ENCODE measurements at places on chromosomes 2 and 18.

DNA sequence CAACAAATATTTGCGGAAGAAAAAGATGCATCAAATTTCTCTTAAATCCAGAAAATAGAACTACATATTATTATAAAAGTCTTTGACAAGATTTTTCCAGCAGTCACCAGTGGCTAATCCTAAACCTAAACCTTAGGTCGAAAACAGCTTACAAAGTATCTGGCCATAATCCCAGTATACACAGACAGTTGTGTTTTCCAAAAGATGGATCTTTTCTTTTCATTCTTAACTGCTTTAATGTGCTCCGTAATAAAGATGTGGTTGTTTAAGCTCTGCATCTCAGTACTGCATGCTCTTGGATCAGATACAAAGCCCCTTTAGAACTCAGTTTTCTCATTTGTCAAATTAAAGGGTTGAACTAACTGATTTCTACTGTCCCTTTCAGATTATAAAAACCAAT, 247.8 kb downstream of the TXNL1 start:
- DNase-seq = no peak

GRCh38 chr2:121346859-121347258, 61.9 kb upstream of the TFCP2L1 start:
- no peak for DNase-seq

- no peak for DNase-seq
These were observed 325.3 kb downstream of the LNPK start for GRCh38 chr2:175676813-175677212.

- no peak for DNase-seq
These were observed 53.1 kb downstream of the HS1BP3 start for GRCh38 chr2:20597860-20598183.

DNA sequence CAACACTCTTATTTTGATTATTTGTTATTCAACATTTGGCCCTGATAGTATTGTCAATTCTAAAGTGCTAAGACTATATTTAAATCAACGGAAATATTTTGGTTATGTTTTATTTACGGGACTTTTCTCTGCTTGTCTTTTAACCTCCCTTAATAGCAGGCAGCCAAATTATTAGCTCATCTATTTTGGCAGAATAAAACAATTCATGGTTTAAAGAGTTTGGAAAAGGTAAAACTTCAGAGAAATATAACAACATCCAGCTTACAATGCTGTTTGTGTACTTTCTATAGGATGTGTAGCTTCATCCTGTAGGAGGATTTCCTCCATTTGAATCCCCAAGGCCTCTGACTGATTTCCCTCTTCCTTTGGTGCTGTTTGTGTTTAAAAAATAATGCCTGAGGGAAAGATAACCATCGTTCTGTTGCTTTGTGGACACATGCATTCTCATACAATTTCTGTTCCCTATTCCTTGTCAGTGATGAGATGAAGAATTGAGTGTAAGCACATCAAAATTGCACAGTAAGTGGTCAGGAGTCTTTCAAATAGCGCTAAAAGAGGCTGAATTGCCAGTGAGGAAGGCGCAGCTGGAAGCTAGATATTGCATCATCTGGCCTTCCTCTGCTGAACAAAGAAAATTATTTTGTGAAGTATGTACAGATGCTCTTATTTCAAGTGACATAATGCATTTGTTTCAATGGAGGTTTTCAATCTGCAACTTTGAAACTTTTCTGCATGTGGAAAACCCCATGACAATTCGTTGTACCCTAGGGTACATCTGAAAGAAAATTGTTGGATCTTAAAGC, 80.3 kb downstream of the CD28 start:
- DNase-seq = no peak

GRCh38 chr2:227889336-227889735, 17.9 kb downstream of the DAW1 start:
- no peak for DNase-seq

Measured in kidney epithelial cell (primary cell).